ENCODE measurements at places on chromosomes 1 and 21.

GRCh38 chr1:88016947-88017346 is 667.1 kb upstream of the PKN2 start:
- no peak for DNase-seq

- peak; percentile 58 for DNase-seq
Measured at GRCh38 chr1:5978452-5978851, 13.8 kb downstream of the NPHP4 start.

GRCh38 chr1:94621802-94622201 is 80.2 kb upstream of the F3 start:
- DNase-seq: no peak

- DNase-seq: no peak
Measured at GRCh38 chr1:29396438-29397255, 160.3 kb downstream of the PTPRU start.

DNA sequence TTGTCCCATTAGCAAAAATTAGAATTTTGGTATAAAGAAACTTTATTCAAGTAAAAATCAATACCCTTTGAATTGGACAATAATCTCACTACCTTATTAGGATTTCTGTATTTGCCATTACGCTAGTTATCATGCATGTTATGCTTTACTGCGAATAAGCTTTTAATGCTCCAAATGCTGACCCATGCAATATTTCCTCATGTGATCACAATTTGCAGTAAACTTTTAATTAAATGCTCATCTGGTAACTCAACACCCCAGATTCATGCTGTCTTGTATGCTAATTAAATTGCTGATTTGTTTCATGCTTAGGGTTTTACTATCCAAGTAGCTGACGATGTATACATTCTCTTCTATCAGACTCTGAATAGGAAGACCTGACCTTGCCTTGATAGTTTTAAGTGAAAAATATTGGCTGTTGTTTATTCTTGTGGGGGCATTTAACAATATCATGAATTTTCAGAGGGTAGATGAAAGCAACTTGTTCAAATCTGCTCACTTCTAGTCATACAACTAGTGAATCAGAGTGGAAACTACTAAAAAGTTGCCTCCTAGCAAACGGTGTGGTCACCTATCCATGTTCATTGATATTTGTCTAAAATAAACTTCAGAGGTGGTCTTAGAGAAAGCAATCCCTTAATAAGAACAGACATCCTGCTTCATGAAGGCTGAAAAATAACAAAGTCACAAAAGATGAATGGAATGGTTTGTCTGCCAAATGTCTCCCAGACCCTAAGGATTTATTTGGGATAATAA is 5.6 kb downstream of the XCL1 start:
- DNase-seq: no peak

DNA sequence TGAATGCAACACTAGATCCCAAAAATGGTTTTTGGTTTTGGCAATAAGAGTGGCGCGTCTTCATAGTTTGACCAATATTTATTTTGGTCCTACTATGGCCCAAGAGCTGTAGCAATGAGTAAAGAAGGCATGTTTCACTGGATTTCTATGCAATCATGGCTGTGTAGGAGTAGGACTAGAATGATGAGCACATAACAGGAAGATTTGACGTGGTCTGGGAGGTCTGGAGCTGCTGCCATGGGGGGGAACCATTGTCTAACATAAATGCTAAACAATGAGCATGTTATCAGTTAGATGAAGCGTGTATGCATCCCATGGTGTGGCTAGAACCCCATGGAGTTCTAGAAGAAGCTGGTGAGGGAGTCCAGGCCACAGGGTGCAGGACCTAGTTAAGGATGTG is 38.3 kb downstream of the OLIG1 start:
- DNase-seq: no peak

- no peak for DNase-seq
Measured at GRCh38 chr21:32391755-32392154, 1.1 kb downstream of the URB1 start.

- no peak for DNase-seq
Measured at GRCh38 chr1:213244664-213245091, 193.6 kb downstream of the RPS6KC1 start.

DNA sequence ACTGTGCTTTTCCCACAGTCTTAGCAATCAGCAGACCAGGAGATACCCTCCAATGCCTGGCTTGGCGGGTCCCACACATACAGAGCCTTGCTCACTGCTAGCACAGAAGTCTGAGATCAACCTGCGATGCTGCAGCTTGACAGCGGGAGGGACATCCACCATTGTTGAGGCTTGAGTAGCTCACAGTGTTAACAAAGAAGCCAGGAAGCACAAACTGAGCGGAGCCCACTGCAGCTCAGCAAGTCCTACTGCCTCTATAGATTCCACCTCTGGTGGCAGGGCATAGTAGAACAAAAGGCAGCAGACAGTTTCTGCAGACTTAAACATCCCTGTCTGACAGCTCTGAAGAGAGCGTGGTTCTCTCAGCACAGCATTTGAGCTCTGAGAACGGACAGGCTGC is 33.4 kb downstream of the MNDA start:
- DNase-seq: no peak

GRCh38 chr1:112458756-112459155 is 50.0 kb upstream of the WNT2B start:
- DNase-seq: no peak

DNA sequence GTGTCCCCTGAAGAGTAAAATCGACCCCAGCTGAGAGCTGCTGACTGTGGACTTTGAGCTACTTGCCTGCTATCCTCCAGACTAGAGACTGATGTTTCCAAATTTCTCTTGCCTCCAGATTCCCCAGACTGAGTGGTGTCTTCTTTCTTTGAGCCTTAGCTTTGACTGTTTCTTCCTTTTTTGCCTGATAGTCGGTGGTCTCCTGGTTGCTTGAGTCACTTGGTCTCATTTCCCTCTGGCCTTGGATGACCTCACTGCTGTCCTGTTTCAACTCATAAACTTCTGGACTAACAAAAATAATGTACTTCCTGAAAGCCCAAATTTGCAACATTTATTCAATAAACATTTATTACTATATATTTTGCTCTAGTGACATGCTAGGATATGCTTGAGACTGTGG is 52.9 kb upstream of the DIPK1A start:
- DNase-seq: no peak

DNA sequence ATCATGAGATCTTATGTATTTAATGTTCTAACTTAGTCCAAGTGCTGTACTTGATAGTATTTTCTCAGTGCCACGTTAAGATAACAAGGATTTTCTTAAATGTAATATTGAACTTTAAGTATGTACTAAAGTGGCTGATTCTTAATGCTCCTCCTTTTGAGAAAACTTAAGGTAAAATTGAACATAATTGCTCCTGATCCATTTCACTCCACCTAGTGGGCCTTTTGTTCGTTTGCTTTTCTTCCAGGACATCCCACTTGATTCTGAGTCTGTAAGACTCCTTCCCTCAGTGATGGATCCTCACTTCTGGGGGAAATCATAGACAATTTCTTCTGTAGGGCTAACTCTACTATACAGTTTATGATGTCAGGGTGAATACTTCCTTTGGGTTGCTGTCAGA is 173.1 kb downstream of the LMO4 start:
- no peak for DNase-seq
